ENCODE measurements at places on chromosomes 7 and 10.

- no peak for DNase-seq
These were observed 31.9 kb downstream of the LCOR start for GRCh38 chr10:96863922-96864543.

GRCh38 chr7:16975712-16976111 is 93.9 kb upstream of the AGR3 start:
- DNase-seq = no peak

DNA sequence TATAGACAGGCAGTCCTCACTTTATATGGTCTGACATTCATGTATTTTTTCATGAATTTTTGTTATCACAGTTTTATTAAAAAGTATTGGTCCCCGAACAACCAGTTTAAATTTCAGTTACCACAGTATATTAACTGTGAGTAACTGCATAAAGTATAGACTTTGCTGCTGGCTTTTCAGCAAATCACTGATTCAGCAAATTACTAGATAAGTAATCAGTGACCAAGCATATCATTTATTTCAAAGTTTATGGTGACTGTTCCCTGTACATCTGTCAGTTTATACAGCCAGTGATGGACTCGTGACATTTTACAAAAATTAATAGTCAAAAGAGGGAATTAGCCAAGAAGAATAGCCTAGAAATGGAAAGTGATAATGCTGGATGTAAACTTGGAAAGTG is 266.7 kb upstream of the CHRM2 start:
- DNase-seq = no peak

DNA sequence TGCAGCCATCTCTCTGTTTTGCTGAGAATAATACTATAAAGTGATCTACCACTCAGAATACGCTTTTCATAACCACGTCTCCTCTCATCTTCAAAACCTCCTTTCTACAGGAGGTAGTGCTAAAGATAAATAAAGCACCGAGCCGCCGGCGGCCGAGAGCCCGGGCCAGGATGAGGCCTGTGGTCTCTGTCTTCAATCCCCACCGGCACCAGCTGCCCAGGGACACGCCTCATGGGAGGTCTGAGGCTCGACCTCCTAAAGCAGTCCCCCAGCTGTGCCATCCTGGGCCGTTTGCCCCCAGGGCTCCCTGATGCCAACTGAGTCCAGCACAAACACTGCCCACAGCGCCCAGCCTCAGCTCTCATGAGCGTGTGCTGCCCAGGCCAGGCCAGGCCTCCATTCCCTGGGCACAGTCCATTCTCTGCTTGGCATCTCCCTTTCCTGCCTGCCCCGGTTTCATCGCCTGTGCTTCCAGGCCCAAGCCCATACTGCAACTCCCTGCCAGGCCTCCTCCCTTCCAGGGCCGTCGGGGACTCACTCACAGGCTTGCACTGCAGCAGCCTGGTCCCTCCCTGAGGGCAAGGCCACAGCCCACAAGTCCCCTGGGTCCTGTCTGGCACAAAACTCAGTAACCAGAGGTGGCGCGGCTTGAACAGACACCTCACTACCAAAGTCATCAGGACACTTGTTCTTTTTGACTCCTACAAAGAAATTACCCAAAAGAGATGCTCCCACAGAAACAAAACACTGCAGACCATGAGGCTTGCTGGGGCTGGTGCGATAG is 2.5 kb downstream of the INTS1 start:
- no peak for DNase-seq

DNA sequence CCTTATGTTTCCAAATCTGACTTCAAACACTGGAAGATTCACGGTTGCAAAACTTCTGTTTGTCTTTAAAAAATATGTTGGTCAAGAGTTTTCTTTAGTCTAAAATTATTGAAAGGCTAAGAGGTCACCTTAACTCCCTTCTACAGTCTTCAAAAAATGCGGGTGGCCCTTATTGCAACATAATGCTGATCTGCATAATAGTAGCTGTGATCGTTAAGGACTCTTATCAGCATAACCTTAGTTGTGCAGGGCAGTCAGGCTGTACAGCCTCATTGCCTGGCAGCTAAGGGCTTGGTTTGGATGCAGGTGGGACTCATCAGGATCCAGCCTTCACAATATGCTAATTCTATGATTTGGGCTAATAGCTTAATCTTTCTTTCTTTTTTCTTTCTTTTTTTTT is 15.0 kb downstream of the KIAA1217 start:
- DNase-seq = no peak

All from AG04450 (cell line).